ENCODE measurements at places on chromosomes 4 and X.

GRCh38 chrX:7074148-7074907 lies 73.2 kb upstream of the STS start:
- DNase-seq = no peak

DNA sequence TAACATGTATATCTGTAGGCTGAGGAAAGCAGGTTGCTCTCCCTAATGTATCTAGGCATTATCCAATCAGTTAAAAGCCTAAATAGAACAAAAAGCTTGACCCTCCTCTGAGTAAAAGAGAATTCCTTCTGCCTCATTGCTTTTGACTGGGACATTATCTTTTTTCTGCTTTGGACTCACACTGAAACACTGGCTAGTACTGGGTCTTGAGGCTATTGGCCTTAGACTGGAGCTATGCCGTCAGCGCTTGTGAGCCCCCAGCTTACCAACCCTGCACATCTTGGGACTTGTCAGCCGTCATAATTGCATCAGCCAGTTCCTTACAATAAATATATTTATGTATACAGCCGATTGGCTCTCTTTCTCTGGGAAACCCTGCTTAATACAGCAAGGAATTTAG lies 206.8 kb upstream of the ARHGAP24 start:
- no peak for DNase-seq

- DNase-seq = peak; percentile 47
Measured at GRCh38 chr4:151905197-151905596, 144.4 kb upstream of the GATB start.

- DNase-seq = peak; percentile 85
Measured at GRCh38 chr4:70704215-70704930, 16.0 kb downstream of the UTP3 start.

- DNase-seq = no peak
Measured at GRCh38 chrX:119427795-119428185, 28.7 kb downstream of the SLC25A43 start.

- no peak for DNase-seq
Measured at GRCh38 chrX:109352066-109352588, 129.8 kb downstream of the GUCY2F start.

DNA sequence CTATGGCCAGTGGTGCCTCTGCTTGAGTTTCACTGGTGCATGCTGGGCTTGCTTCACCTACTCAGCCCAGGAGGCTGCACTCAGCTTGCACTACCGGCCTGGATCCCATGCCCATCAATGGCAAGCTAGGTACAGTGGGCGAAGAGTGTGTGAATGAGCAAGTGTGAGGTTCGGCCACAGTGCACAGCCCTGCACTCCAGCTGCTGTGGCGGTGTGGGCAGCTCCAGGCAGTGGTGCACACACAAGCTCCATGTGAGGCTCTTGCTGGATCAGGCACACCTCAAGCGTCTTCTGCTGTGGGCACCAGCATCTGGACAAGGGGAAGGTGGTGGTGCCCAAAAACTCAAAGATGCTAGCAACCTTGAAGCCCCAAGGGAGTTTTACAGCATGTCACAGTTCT lies 820.9 kb upstream of the LCORL start:
- DNase-seq = no peak

DNA sequence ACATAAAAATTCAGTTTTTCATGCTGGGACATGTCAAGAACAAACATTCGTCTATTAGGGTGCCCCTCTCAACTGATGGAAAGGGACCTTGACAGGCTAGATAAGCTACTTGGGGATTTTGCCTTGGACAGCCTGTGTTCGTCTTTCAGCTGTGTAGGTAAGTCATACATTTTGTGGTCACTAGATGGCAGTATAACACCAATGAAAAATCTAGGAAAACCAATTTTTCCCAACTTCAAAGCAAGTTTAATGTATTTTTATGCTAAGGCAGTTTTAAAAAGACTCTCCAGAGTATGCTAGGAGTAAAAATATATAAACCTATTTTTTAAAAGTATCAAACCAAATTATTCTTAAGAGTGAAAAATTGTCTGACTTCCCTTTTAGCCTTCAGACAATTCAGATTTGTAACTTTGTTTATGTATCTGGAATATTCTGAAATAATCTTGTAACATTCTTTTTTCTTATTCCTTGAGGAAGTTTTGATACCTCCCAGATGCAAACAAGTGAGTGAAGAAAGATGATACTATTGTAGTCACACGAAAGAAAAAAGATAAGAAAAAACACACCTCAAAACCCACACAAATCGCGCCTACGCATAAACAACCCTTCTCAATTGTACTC lies 158.3 kb downstream of the CPE start:
- DNase-seq = peak; percentile 41

- no peak for DNase-seq
Measured at GRCh38 chr4:56649445-56650261, 31.4 kb downstream of the HOPX start.

DNA sequence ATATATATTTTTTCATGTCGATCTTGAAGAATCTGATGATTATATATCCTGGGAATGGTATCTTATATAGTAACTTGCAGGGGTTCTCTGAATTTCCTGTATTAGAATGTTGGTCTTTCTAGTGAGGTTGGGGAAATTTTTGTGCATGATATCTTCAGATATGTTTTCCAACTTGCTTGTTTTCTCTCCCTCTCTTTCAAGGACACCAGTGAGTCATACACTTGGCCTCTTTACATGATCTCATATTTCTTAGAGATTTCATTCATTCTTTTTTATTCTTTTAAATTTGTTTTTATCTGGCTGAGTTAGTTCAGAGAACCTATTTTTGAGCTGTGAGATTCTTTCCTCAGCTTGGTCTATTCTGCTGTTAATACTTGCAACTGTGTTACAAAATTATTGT lies 27.2 kb upstream of the C4orf17 start:
- DNase-seq = no peak

DNA sequence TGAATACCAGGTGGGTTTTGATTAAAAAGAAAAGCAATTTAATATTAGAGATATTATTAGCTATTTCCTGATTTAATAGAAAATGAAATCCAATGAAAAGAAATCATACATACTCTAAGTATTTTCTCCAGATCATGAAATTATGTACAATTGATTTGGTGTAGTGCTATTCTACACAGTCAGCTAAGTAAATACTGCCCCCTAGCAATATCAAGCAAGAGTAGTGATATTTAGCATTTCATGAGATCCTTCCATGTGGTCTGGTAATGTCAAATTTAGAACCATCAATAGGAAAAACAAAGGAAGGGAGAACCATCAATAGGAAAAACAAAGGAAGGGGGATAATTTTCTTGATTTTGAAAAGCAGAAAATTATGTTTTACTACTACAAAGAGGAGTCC lies 114.6 kb downstream of the TBCK start:
- DNase-seq = no peak

All from GM13976 (cell line).